OCI-LY7 (cell line): ENCODE measurements at places on chromosomes 1 and 21. TPM values are rescaled to one million over a fixed set of nuclear protein-coding genes. Genes with fewer than 3 reads are reported as not detected.

B4GALT2 gene
- 0.57 and 0.65 TPM in 2 replicates for total RNA-seq

UBASH3A gene
- total RNA-seq = not detected in 2 replicates

HENMT1 gene
- total RNA-seq = 0.35 and 0.84 TPM in 2 replicates

TCP10L gene
- 0.63 and 1.2 TPM in 2 replicates for total RNA-seq

EPHX1 gene
- 0.89 and 1.3 TPM in 2 replicates for total RNA-seq

- DNase-seq = no peak
Observed at GRCh38 chr1:181662606-181663005, 179.3 kb downstream of the CACNA1E start.

DNA sequence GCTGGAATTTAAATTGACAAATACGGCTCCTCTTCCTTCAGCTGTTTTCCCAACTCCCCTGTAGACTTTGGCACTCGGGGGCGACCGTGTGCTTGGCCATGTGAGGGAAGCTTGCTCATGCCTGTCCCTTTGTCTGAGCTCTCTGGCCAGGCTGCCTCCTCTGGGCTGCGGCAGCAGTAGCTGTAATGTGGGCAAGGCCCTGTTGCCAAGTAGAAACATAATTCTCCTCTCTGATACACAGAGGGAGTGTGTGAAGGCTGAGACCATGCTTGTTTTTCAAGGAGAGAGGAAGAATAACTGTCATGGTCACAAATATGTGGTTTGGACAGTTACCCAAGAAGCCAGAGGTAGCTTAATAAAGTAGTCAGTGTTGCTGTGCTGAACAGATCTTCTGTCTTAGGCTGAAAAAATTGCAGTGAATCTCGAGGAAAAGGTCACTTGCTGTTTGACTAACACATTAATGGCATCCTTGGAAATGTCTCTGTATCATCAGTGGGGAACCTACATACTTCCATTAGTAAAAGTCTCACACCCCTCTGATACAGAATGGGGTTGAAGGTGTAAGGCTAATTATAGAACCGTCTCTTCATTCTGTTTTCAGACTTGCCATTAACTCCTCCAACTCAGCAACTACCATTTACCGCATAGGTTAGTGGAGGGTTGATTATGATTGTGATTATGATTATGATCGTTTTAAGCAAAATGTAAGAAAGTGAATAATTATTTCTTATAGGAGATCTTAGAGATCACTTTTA is 94.6 kb downstream of the TGFB2 start:
- no peak for DNase-seq

- no peak for DNase-seq
Observed at GRCh38 chr1:168821434-168821833, 92.4 kb upstream of the DPT start.

DNA sequence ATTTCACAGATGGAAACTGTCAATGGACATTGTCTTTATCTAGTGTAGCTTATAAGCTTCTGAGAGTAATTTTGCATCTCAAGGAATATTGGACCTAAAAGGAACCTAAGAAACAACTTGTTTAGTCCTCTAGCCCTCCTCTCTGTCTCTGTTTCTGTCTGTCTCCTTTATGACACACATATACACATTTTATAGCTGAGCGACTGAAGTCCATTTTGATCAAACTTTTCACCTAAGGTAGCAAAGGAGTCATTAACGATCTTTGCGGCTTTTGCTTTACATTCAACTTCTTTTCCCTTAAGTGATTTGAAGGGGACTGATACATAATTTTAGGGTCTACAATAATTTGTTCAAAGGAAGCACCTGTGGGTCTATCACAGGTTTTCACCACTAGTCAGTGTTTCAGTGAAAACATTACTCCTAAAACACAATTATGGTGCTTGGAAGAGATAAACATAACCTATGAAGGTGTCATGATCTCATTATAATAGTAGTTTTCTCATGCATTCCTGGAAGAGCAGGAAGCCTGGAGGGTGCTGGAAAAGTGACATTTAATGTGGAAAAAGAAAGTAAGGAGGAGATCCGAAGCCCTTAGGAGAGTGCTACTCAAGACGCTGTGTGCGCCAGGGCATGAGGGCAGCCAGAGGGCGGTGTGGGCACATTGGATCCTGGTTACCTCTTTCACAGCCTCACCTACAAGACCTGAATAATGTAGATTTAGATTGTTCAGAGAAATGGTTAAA is 248.6 kb downstream of the DNM3 start:
- DNase-seq = peak; percentile 30

DNA sequence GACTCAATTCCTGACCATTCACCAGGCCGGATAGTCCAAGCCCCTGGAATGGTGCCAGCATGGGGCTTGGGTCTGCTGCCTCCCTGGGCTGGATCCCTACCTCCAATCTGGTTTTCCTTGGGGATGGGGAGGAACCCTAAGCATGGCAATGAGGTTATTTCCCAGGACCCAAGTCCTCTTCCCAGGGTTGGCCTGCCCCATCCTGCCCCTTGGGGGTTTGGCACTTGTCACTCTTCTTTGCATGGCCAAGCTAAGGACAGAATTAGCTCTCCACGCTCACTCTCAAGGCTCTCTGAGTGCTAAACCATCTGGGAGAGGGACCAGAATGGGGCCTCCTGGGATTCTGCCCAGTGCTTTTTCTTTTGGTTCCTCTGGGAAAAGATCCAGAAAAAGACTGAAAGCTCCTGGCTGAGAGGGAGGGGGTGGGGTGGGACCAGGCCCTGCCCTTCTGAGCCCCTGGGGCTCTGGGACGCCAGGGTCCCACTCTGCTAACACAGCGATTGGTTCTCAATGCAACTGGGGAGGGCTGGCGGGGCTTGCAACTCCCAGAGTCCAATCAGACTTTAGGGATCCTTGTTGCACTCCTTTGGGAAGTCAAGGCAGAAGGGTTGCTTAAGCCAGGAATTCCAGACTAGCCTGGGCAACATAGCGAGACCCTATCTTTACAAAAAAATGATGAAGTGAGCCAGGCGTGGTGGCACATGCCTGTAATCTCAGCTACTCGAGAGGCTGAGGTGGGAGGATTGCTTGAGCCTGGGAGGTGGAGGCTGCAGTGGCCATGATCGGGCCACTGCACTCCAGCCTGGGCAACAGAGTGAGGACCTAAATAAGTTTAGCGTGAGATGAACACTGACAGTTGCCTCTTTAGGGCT is 52.7 kb downstream of the DHRS3 start:
- no peak for DNase-seq

DNA sequence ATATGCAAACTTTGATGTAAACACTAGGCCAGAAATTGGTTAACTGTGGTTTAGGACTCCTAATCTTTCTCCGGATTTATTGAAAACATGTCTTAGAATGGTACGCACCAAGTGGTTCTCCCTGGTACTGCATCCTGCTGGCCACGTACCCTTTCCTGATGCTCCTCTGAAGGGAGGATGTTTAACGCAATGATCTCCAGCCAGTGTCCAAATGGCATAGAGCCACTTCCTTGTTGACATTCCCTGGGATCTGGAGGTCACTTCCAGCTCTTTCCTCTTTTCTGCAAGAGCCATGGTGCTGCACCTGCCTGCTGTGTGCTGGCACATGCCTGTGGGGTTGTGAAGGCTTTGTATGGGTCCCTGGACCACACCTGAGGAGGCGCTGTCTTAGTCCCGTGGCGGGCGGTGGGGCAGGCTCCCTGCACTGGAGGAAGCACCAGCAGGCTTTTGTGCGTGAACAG is 53.9 kb downstream of the GALNT2 start:
- DNase-seq = peak; percentile 72

DNA sequence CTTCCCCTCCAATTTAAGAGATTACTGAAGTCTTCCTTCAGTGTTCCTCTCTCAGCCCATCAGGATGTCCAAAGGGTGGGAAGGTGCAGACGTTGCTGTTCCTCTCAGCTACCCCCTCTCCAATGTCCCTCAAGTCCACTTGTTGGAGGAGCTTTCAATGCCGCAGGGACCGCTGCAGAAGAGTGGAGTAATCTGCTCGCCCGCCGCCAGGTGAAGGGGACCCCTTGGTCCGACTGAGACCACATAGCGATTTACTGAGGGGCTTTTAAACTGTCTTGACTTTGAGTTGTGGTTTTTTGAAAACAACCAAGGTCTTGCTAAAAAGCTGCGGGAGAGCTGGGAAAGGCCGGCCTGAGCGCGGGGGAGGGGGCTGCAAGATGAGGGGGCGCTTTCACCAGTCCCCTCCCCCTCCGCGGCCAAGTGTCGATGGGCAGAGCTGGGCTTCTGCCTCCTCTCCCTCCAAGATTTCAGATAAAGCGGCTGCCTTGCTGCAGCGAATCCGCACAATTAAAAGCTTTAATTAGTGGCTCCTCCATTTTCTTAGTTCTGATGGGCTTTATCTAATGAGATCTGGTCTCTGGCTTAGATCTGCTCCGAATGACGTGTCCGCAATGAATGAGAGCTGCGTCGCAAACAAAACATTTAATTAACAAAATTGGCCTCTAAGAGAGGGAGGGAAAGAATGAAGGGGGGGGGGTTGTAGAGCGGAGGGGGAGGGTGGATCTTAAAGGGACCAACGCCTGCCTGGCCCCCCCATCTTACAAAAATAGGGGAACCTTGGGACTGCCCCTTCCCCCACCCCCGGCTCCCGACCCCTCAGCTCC is 5.9 kb downstream of the LMO4 start:
- peak; percentile 30 for DNase-seq

DNA sequence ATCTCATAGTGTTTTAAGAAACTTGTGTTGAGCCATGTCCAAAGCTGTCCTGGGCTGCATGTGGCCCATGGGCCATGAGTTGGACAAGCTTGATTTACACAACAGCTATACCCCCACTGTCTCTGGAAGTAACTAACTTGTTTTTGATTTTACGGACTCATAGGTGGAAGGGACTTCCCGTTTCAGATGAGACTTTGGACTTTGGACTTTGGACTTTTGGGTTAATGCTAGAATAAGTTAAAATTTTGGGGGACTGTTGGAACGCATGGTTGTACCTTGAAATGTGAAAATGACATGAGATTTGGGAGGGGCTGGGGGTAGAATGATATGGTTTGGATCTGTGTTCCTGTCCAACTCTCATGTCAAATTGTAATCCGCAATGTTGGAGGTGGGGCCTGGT is 52.6 kb upstream of the ZSWIM5 start:
- no peak for DNase-seq

- DNase-seq = no peak
Observed at GRCh38 chr1:203992440-203992839, 80.5 kb upstream of the SOX13 start.

- DNase-seq = no peak
Observed at GRCh38 chr1:184531296-184531695, 144.5 kb downstream of the C1orf21 start.

DNA sequence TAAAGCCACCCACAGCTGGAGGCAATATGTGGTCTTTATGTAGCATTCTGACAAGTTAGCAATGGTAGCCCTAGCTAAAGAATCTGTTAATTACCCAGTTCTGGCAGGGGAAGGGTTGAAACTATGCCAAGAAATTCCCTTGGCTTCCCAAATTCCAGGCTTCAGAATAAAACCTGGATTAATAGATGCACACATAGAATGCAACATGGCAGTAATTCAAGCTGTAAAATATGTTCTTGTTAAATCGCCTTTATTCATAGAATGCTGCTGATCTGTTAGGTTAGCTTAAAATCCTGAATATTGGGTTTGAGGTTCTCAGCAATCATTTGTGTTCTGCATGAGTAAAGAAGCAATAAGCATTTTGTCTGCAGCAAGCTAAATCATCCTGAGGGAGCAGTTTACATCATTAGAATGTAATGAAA is 80.1 kb downstream of the ZNF326 start:
- DNase-seq = no peak

DNA sequence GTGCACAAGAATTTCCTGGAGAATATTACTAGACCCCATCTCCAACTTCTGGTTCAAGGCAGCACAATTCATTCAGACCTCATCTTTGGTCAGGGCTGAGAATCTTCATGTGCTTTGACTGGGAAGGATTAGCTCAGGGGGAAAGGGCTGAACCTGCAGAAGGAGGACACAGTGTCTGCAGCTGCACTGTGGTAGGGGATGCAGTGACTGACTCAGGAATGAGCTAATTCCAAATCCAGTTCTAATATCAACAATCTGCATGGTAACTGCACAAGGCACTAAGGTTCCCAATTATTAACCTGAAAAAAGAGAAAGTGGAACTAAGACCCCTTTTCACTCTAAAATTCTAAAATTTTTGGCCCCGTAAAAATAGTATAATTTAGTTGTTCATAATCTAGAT is 31.6 kb downstream of the TTLL7 start:
- DNase-seq = no peak

- DNase-seq = no peak
Observed at GRCh38 chr1:227885648-227886502, 61.9 kb downstream of the WNT9A start.

DNA sequence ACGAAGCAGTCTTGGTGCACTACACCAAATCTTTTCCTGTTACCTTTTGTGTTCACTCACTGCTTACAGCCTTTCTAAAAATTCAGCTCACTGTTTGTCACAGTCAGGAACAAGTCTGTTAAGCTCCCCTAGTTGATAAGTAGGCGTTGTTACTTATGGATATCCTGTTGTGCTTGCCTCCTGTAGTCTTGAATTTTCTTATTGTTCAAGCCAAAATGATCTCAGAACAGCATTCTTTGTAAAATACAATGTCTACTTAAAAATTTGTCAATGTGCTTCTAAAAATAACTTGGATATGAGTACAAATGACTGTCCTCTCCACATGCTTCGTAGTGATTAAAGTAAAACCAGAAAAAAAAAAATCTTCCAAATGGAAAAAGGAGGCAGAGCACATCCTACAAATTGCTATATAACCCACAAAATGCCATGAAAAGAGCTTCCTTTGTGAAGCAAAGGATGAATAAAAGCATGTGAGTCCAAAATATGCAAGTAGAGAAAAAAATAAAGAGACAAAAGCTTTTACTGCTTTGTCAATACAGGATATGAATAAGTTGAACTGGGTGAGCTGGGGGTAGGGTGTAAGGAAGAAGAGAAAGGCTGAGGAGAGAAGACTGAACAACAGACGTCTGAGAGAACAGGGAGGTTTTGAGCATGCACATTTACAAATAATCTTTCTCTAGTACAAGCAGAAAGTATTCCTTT is 228.9 kb upstream of the ADGRL4 start:
- no peak for DNase-seq
